Activated CD8-positive, alpha-beta memory T cell treated with anti-CD3 and anti-CD28 coated beads, Interleukin-2, amount 10 ng/mL, durations not matched to agents 7 days and 5 days (primary cell): ENCODE measurements at places on chromosomes 13 and 19.

DNA sequence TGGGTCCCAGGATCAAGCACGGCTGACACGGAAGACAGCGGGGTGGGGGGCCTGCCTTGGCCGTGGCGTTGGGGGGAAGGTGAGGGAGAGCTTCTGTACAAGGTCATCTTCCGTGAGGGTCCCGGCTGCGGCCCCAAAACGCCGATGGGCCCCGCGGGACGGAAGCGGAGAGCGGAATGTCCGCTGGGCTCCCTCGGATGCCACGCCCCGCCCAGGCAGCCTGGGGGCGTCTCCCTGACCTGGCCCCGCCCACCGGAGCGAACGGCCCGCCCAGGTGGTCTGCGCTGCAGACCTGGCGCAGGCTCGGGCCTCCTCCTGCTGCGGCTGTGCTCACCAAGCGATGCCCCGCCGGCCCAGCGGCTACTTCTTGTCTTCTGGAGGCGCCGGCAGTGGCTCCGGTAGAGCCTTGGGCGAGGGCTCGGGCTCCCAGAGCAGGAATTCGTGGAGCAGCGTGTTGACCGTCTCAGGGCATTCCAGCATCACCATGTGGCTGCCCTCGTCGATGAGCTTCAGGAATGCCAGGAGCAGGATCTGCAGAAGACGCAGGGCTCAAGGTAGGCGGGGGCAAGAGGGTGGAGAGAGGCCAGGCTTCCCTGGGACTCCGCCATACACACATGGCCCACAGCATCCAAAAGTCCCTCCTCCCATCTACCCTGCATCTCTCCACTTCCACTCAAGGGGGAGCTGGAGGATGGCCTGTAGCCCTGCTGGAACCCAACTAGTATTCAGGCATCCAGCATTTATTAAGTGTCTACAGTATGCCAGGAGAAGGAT lies 10.7 kb downstream of the ABHD8 start:
- peaks cover 14% of the 10 kb centered on the region for H3K4me1 ChIP-seq
- peak; percentile 88 for DNase-seq
- H3K27ac ChIP-seq, result peak overlapping the region; percentile 82
- peak overlapping the region; percentile 81 for H3K4me3 ChIP-seq
- peaks cover 3% of the 10 kb centered on the region for H3K36me3 ChIP-seq

GRCh38 chr19:37855098-37855497 lies 51.3 kb downstream of the WDR87 start:
- H3K27me3 ChIP-seq, result no peaks in the 10 kb centered on the region
- peak; percentile 40 for DNase-seq
- H3K4me1 ChIP-seq, result no peaks in the 10 kb centered on the region
- H3K36me3 ChIP-seq, result no peaks in the 10 kb centered on the region
- H3K4me3 ChIP-seq, result no peak overlapping the region

- no peak for DNase-seq
- H3K4me3 ChIP-seq, result no peak overlapping the region
- H3K4me1 ChIP-seq, result peaks cover 1% of the 10 kb centered on the region
These were observed 23.5 kb downstream of the ARL11 start for GRCh38 chr13:49651570-49652354.

- peaks cover 4% of the 10 kb centered on the region for H3K4me1 ChIP-seq
- H3K27ac ChIP-seq, result no peak overlapping the region
- no peaks in the 10 kb centered on the region for H3K36me3 ChIP-seq
- peak; percentile 49 for DNase-seq
- no peak overlapping the region for H3K4me3 ChIP-seq
These were observed 67.6 kb upstream of the TDRD3 start for GRCh38 chr13:60329221-60329923.

DNA sequence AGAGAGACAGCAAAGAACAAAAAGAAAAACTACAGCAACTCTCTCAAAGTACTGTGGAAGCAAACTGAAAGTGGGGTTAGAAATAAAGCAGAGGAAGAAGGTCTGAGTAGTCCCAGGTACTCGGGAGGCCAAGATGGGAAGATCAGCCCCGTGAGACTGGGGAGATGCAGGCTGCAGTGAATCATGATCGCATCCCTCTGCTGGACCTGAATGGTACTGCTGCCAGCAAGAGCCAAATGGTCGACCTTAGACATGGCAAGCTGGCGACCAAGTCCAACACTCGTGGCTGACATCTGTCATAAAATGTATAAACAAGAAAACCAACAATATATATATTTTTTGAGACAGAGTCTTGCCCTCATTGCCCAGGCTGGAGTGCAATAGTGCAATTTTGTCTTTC lies 33.7 kb upstream of the ZNF724 start:
- H3K27ac ChIP-seq, result no peak overlapping the region
- H3K27me3 ChIP-seq, result no peaks in the 10 kb centered on the region
- DNase-seq, result peak; percentile 52
- H3K4me1 ChIP-seq, result no peaks in the 10 kb centered on the region

- no peak for DNase-seq
- H3K4me1 ChIP-seq, result no peaks in the 10 kb centered on the region
These were observed 140.9 kb downstream of the TBC1D4 start for GRCh38 chr13:75341028-75341427.

GRCh38 chr13:44311011-44311780 lies 62.4 kb upstream of the SERP2 start:
- no peaks in the 10 kb centered on the region for H3K36me3 ChIP-seq
- no peak overlapping the region for H3K27ac ChIP-seq
- H3K4me3 ChIP-seq, result no peak overlapping the region
- no peak for DNase-seq

DNA sequence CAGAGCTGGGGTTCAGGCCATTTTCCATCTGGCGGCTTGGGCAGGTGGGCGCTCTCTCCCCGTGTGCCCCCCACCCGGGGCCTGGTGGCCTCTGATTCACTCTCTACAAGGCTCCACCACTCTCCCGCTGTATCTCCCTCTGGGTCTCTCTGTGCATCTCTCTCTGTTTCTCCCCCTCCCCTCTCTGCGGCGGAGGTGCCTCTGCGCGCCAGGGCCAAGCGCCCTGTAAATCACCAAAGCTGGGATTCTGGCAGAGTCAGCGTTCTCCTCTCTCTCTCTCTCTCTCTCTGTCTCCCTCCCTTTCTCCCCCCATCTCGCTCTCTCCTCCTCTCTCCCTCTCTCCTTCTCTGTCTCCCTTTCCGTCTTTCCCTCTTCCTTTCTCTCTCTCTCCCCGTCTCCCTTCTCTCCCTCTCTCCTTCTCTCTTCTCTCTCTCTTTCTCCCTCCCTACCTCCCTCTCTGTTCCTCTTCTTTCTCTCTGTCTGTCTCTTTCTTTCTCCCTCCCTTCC lies 3.9 kb downstream of the NFIC start:
- H3K27me3 ChIP-seq, result peaks cover 18% of the 10 kb centered on the region
- no peak overlapping the region for H3K27ac ChIP-seq
- no peak overlapping the region for H3K4me3 ChIP-seq
- H3K4me1 ChIP-seq, result peaks cover 15% of the 10 kb centered on the region
- H3K36me3 ChIP-seq, result no peaks in the 10 kb centered on the region
- DNase-seq, result no peak

DNA sequence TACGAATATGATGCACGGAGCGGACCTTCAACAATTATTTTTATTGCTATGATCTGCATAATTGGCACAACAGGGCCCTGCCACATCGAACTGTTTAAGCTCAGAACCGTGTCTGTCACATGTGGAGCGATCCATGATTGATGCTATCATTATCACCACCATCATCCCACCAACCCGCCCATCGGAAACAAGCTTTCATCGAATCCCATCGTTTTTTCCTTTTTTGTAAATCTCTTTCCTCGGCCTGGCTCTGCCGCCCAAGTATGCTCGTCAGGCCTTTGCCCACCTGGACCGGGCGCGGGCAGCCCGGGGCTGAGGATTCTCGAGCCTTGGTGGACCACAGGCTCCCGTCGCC lies 533 bp upstream of the DCAF15 start:
- peaks cover 23% of the 10 kb centered on the region for H3K4me1 ChIP-seq
- H3K27ac ChIP-seq, result peak overlapping the region; percentile 81
- H3K4me3 ChIP-seq, result peak overlapping the region; percentile 92
- no peaks in the 10 kb centered on the region for H3K27me3 ChIP-seq

GRCh38 chr13:23644126-23644419 lies 73.9 kb downstream of the TNFRSF19 start:
- H3K27ac ChIP-seq, result no peak overlapping the region
- H3K27me3 ChIP-seq, result peaks cover 33% of the 10 kb centered on the region
- DNase-seq, result no peak
- no peaks in the 10 kb centered on the region for H3K36me3 ChIP-seq

DNA sequence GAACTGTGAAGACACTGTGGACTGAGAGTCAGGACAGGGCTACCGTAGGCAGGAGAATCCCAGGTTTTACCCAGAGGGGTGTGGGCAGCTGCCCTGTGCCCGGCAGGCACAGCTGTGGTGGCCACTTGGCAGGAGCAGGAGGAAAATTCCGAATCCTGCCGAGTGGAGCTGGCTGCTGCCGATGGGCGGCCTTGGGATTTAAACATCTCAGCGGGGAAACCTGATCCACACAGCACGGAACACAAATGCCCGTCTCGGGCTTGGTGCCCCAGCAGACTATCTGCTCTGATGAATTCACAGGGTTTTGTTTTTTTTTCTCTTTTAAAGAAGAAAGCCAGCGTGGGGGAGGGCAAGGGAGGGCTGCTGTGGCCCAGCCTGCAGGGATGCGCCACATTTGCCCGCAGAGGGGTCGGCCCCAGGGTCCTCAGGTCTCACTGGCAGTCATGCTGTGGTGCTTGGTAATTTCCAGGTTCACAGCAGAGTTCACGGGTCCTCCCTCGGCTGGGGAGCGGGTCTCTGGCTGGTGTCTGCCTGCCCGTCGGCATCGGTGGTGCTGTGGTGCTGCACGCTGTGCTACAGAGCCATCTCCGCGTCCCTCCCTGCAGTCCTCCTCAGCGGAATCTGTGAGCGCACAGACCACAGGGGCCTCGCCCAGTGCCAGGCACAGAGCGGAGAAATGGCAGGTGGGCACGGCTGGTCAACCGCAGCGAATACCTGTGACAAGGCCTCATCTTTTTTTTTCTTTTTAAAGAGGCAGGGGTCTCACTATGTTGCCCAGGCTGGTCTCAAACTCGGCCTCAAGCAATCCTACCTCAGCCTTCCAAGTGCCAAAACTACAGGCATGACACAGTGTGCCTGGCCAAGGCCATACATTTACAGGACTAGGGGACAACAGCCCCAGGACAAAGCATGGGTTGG lies 28.1 kb downstream of the MPND start:
- peaks cover 75% of the 10 kb centered on the region for H3K4me1 ChIP-seq
- DNase-seq, result no peak
- H3K27ac ChIP-seq, result peak overlapping the region; percentile 65

DNA sequence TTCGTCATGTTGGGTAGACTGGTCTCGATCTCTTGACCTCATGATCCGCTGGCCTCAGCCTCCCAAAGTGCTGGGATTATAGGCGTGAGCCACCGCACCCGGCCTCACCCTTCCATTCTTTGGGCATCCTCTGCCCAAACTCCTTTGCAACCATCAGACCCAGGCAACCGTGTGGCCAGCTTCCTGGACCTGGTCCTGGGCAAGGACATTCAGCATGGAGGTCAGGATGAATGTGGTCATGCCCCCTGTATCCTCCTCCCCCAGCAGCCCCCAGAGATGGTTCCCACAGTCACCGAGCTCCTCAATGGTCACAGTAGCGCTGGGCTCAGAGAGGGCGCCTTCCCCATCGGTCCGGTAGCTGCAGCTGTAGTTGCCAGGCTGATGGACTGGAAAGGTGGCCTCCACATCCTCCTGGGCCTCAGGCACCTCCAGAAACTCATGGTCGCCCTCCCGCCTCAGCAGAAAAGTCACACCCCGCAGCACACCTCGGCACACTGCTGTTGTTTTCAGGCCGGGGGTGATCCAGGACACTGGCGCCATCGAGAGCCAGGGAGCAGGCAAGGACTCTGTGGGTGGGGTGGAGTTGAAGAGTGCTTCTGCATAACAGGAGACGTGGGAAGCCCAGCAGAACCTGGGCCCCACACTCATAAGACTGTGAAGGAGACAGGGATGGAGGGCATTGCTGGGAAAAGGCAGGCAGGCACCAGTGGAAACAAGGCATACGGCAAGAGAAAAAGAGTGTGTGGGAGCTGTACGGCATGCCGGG lies 1.1 kb downstream of the A1BG start:
- no peak for DNase-seq
- peaks cover 42% of the 10 kb centered on the region for H3K4me1 ChIP-seq
- H3K27ac ChIP-seq, result no peak overlapping the region
- no peaks in the 10 kb centered on the region for H3K27me3 ChIP-seq
- H3K36me3 ChIP-seq, result peaks cover 14% of the 10 kb centered on the region

GRCh38 chr19:50949861-50950260 lies 3.0 kb downstream of the KLK5 start:
- no peak overlapping the region for H3K4me3 ChIP-seq
- DNase-seq, result no peak
- H3K27ac ChIP-seq, result no peak overlapping the region
- no peaks in the 10 kb centered on the region for H3K4me1 ChIP-seq

DNA sequence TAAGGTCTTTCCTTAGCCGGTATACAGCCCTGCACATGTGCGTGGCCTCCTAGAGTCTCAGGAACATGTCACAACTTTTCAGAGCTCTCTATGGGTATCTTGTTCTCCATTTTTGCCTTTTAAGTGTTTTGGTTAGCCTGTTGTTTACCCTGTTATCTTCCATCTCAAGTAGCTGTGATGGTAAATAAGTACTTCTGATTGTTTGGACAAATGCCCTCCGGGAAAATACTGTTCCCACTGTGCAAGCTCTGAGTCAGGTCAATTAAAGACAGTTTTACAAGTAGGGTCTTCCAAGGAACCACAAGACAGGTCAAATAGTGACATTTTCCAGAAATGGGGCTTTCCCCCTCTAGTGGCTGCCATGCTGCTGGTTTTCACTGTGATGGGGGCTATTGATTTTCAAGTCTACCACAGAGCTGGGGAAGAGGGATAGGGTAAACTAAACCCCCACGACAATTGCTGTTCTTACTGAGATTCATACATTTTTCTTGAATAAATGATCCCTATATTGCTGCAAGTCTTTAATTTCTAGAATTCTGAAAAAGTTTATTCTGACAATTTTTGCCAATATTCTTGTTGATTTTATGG lies 109.5 kb downstream of the TM9SF2 start:
- no peak overlapping the region for H3K4me3 ChIP-seq
- peaks cover 4% of the 10 kb centered on the region for H3K36me3 ChIP-seq
- DNase-seq, result no peak
- no peak overlapping the region for H3K27ac ChIP-seq
- peaks cover 25% of the 10 kb centered on the region for H3K4me1 ChIP-seq

GRCh38 chr19:16376649-16377048 lies 52.0 kb downstream of the KLF2 start:
- peaks cover 5% of the 10 kb centered on the region for H3K27me3 ChIP-seq
- no peak overlapping the region for H3K27ac ChIP-seq
- H3K4me3 ChIP-seq, result no peak overlapping the region

DNA sequence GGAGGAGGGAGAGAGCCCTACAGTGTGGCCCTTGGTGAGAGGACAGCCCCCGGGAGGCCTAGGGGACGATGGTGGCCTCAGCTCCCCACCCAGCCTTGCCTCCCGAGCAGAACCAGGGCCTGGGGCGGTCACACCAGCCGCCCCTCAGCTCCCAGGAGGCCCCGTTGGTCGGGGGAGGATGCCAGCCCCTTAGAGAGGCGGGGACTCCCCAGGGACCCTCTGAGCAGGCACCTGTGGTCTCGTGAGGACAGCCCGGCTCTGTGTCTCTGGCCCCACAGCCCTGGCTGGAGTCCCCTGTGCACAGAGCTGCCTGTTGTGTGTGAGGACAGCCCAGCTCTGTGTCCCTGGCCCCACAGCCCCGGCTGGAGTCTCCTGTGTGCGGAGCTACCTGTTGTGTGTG lies 158.8 kb downstream of the KDM4B start:
- DNase-seq, result no peak
- H3K36me3 ChIP-seq, result no peaks in the 10 kb centered on the region
- H3K4me3 ChIP-seq, result no peak overlapping the region
- no peaks in the 10 kb centered on the region for H3K27me3 ChIP-seq
